ENCODE measurements at places on chromosomes 7 and 10.
A peak's percentile ranks its signal among the peaks of the same experiment; 100 is the strongest.

- DNase-seq = no peak
These were observed 52.4 kb downstream of the CALD1 start for GRCh38 chr7:134831862-134832261.

- no peak for DNase-seq
These were observed 470.8 kb downstream of the INHBA start for GRCh38 chr7:41232086-41232485.

- no peak for DNase-seq
These were observed 96.5 kb upstream of the MACROH2A2 start for GRCh38 chr10:69955897-69956740.

- DNase-seq = no peak
These were observed 156.5 kb upstream of the HDAC9 start for GRCh38 chr7:18338910-18339523.

DNA sequence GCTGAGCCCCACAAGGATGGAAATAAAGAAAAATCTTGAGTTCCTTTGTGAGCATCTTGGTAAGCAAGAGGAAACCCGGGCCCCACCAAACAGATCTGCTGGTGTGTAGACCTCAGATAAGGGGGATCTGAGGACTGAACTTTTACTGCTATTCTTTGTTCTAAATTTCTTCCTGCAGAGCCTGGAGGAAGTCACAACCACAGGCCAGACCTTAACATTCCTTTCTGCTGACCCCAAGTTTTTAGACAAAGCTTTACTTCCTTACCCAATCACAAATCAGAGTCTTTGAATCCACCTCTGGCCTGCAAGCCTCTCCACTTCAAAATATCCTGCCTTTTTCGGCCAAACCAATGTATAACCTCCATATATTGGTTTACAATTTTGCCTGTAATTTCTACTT, 352.6 kb upstream of the AUTS2 start:
- DNase-seq = no peak

GRCh38 chr10:61975391-61975932, 74.0 kb downstream of the ARID5B start:
- DNase-seq = no peak

- DNase-seq = no peak
These were observed 19.1 kb upstream of the GIMAP2 start for GRCh38 chr7:150666412-150666811.

DNA sequence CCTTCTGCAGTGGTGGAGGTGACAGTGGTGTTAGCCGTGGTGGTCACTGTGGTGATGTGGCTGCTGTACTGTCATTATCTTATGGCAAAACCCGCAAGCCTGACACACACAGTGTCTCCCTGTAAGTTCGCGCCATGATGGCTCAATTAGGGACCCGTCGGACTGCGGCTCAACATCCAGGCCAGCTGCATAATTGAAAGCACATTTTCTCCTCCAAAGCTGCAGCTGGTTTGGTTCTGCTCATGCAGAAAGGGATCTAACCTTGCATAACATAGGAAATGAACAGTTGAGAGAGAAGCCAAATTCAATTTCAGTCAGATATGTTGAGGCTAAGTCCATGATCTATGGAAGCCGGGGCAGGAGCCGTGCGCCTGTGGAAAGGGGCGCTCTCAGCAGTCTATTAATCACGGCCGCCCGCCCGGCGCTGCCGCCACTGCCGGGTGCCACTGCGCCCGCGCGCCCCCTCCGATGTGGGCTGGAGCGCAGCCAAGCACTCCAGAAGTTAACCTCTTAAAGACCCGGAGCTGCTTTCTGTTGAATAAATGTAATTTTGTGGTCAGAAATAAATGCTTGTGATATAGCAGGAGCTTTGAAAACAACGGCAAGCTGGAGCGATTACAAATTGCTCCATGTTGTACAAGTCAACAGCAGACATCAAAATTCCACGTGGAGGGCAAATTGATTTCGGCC, 227.7 kb downstream of the CUX1 start:
- peak; percentile 18 for DNase-seq

DNA sequence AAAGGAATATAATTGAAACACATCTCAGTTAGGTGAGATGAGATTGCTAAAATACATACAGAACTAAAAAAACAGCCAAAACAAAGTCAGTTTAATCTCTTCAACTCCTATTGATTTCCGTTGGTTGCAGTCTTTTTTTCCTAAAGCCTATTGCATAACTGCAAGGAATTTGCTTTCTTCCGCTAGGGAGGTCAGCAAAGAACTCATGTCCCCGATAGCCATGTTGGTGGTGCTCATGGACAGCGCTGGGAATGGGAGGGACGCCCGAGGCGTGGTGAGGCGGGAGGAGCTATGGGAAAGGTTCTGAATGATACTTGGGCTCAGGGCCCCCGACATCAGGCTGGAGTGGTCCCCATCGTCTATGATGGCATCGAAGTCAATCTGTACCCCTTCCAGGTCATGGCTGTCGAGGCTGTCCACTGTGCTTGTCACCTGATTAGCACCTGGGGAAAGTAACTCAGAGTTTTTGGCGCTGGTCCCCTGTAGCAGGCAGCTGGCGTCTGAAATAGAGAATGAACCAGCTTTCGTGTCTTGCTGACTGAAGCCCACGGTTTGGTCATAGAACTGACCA, 261.4 kb upstream of the INHBA start:
- no peak for DNase-seq

DNA sequence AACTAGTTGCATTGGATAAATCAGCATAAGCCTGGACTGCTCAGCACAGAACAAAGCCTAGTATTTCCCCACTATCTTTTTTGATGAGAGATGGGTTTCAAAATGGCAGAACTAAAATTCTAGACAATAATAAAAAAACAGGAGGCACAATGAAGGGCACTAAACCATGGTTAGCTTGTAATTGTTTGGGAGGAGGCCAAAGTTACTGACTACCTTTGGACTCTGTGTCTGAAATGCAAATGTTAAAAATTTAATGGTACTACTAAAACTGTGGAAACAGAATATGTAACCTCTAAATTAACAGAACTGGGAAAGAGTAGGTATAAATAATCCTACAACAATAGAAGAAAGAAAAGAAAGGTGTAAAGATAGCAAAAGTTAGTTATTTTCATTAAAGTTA, 13.0 kb downstream of the ADAM12 start:
- DNase-seq = no peak

DNA sequence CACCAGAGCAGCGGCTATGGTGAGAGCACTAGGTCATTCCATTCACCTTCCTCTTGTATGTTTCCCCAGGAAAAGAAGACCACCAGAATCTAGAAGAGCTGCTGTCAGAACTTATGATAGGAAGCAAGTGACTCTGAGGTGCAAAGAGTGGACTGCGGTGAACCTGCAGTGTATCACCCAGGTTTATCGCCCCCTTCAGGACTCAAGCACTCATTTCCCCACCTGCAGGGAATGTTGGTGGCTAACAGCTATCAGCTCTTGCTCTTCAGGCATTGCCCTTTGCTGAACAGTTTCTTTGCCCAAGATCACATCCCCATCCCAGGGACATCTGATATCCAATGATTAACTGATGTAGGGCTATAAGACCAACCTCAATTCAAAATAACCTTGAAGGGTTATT, 66.3 kb upstream of the IL6 start:
- DNase-seq = peak; percentile 47

GRCh38 chr10:34145715-34146114, 669.4 kb downstream of the PARD3 start:
- no peak for DNase-seq

DNA sequence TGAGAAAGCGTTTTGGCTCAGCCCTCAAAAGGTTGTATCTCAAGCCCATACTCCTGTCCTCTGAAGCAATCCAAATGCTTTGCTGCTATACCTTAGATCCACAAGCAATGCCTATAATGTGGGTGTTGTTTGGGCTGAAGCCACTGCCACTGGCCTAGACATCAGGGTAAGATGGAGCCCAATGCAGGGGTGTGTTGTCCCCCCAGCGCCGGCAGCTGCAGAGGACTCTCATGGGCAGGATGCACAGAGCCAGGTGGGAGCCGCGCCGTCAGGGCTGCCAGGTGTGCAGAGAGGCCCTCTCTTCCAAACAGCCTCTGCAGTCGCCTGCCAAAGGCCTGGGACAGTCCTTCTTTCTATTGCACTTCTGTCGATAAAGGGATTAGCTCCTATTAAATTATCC, 205.2 kb upstream of the SHH start:
- no peak for DNase-seq

GRCh38 chr10:52755297-52756062, 17.1 kb downstream of the MBL2 start:
- no peak for DNase-seq

GRCh38 chr7:50640256-50640655, 75.1 kb upstream of the DDC start:
- DNase-seq = no peak

DNA sequence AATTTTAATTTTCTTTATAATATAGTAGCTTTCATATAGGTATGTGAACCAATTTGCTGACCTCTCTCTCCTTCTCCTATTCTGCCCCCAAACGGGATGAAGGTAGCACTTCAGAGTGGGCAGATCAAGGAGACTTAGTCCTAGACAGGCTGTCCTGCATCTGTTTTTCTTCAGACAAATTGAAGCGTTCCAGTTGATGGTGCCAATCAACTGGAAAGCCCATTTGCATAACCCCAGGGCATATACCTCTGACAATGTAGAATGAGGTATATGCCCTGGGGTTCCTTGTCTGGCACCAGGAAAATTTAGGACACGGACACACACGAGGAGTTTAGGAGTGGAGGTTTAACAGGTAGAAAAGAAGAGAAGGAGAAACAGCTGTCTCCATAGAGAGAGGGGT, 502.9 kb downstream of the HTR7 start:
- no peak for DNase-seq

DNA sequence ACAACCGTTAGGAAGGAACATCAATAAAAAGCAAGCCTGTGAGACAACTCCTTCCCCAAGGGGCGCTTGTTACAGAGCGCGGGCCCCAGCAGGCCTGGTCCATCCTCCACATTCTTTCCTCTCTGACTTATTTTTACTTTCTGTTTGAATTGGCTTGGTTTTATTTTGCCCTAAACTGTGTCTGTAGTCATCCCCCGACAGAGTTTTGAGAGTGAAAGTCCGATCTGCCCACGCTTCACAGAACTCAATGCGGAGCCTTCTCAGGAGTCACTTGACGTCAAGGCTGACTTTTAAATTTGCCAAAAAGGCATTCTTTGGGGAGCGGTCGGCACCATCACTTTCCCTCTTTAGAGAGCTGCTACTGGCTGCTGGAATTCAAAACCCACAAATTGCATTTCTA, 150.1 kb upstream of the KLF6 start:
- no peak for DNase-seq

- DNase-seq = no peak
These were observed 5.1 kb downstream of the MTURN start for GRCh38 chr7:30139836-30140384.

- DNase-seq = no peak
These were observed 190.4 kb upstream of the LYZL1 start for GRCh38 chr10:29098423-29098822.

DNA sequence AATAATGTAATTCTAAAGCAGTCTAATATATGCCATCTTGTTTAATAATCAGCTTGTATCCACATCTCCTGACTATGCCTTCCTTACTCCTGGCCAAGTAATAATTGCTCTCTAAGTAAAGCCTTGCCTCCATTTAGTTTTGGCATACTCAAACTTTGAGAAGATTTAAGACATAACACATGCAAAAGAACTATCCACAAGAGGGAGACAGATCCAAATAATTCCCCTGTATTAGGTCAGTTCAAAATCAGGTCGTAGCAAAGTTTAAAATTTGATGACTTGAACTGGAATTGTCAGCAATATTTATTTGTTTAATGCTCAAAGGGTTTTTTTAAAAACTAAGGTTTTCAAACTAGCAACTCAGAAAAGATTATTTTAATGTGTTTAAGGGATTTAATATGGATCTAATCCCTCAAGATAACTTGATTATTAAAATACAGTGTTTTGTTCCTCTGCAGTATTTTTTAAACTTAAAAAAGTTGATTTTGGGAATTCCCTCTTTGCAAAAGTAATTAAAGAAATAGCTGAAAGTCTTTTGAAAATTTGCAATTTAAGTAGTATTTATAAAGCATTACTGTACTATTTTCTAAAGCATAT, 95.3 kb downstream of the HDAC9 start:
- no peak for DNase-seq

DNA sequence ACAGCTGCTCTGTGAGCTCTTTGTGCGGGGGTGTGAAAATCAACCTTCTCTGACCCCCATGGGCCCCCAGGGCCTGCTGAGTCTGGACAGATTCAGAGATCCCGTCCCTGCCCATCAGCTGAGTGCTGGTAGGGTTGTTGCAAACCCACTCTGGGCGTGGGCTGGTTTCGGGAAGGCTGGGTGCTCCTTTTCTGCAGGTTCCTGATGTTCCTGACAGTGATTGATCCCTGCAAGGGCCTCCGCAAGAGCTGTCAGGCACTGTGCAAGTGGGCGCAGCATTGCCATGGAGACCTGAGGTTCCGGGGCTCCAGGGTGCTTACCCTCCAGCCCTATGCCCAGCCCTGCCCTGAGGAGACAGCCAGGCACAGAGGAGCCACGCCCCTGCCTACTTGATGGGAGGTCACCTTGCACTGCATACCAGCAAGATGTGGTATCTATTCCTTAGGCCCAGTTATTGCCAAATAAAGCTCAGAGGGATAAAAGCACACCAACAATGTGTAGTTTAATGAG, 44.3 kb upstream of the INPP5A start:
- DNase-seq = no peak

- no peak for DNase-seq
These were observed 7.6 kb downstream of the CUBN start for GRCh38 chr10:17122052-17122451.

DNA sequence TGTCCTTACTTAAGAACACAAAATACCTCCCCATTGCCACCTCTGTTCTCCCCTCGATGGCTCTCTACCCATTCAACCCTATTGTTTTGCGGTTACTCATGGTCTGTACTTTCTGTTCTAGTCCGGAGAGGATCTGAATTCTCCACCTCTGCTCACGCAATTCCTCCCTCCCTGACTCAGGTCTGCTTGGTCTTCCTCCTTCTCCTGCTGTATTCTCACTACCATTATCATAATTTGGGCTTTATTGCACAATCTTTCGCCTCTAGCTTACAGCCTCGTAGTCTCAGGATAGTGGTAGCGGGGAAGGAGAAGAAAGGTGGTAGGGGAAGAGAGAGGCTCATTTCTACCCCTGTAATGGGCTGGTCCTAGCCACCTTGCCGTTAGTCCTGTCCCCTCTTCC, 35.4 kb upstream of the FAM180A start:
- DNase-seq = no peak

GRCh38 chr7:192701-193480, 520 bp downstream of the FAM20C start:
- DNase-seq = no peak

GRCh38 chr10:124997771-124998623, 56.1 kb downstream of the ZRANB1 start:
- no peak for DNase-seq

GRCh38 chr10:3763035-3763456, 22.0 kb downstream of the KLF6 start:
- DNase-seq = no peak

Data from DMS153 (cell line).